Activated CD4-positive, alpha-beta T cell treated with anti-CD3 and anti-CD28 coated beads, Interleukin-2, amount 10 ng/mL, durations not matched to agents 7 days and 5 days (primary cell): ENCODE measurements at places on chromosomes 3 and 15.

DNA sequence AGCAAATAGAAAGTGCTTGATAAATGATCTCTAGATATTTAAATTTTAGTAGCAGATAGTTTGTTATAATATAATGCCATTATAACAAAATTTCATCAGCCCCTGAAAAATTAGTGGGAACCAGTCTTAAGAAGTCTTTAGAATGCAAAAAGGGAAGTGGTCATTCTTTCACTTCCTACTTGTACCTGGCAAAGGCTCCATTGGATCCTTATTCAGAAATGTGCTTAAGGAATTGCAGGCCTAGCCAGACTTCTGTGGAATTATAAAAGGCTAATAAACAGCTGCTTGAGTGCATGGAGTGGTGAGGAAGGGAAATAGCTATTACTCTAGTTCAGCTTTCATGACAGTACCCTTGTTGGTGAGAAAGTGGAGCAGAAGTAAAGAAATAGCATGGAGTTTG, 24.2 kb downstream of the PPM1L start:
- no peaks in the 10 kb centered on the region for H3K4me1 ChIP-seq
- H3K36me3 ChIP-seq = no peaks in the 10 kb centered on the region
- no peak overlapping the region for H3K4me3 ChIP-seq
- no peak for DNase-seq
- no peak overlapping the region for H3K27ac ChIP-seq

DNA sequence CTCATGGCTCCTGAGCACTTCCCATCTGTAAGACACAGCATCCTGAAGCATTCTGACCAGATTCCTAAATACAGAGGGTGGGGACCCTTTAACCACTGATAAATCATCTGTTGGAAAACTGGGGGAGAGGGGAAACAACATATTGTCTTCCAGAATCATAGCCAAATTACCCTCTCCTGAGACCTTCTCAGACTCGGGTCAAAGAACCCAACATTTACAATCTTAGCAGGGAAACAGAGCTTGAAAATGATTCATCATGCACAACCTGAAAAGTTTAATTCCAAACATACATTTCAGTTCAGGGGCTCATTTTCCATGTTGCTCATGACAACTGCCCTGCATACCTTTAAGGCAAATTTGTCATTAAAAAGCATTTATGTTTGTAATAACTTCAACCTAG, 48.5 kb upstream of the TSPAN3 start:
- H3K27me3 ChIP-seq = no peaks in the 10 kb centered on the region
- H3K4me1 ChIP-seq = peaks cover 14% of the 10 kb centered on the region
- H3K27ac ChIP-seq = no peak overlapping the region
- H3K36me3 ChIP-seq = no peaks in the 10 kb centered on the region
- DNase-seq = no peak
- H3K4me3 ChIP-seq = no peak overlapping the region

GRCh38 chr15:95021816-95022215, 790.5 kb downstream of the MCTP2 start:
- H3K36me3 ChIP-seq = no peaks in the 10 kb centered on the region
- H3K27ac ChIP-seq = no peak overlapping the region
- no peak for DNase-seq
- no peak overlapping the region for H3K4me3 ChIP-seq
- H3K4me1 ChIP-seq = no peaks in the 10 kb centered on the region

DNA sequence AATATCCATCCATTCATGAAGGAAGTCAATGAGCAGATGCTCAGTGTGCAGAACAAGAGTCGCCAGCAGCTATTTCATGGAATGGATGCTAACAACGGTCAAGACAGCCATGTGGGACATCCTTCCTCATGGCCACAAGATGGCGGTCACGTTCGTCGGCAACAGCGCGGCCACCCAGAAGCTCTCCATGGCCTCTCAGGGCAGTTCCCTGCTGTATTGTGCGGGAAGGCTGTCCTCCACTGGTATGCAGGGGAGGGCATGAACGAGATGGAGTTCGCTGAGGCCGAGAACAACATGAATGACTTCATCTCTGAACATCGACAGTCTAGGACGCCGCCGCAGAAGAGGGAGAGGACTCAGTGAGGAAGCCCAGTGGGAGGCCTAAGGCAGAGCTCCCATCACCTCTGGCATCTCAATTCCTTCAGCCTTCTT, 208.3 kb downstream of the TJP1 start:
- no peak overlapping the region for H3K4me3 ChIP-seq
- no peaks in the 10 kb centered on the region for H3K36me3 ChIP-seq
- no peaks in the 10 kb centered on the region for H3K4me1 ChIP-seq
- H3K27me3 ChIP-seq = no peaks in the 10 kb centered on the region
- no peak overlapping the region for H3K27ac ChIP-seq
- no peak for DNase-seq

- peak overlapping the region; percentile 36 for H3K27ac ChIP-seq
- no peak for DNase-seq
- no peaks in the 10 kb centered on the region for H3K36me3 ChIP-seq
- no peaks in the 10 kb centered on the region for H3K27me3 ChIP-seq
- peaks cover 37% of the 10 kb centered on the region for H3K4me1 ChIP-seq
Observed at GRCh38 chr15:68207176-68207935, 2.2 kb upstream of the CALML4 start.

DNA sequence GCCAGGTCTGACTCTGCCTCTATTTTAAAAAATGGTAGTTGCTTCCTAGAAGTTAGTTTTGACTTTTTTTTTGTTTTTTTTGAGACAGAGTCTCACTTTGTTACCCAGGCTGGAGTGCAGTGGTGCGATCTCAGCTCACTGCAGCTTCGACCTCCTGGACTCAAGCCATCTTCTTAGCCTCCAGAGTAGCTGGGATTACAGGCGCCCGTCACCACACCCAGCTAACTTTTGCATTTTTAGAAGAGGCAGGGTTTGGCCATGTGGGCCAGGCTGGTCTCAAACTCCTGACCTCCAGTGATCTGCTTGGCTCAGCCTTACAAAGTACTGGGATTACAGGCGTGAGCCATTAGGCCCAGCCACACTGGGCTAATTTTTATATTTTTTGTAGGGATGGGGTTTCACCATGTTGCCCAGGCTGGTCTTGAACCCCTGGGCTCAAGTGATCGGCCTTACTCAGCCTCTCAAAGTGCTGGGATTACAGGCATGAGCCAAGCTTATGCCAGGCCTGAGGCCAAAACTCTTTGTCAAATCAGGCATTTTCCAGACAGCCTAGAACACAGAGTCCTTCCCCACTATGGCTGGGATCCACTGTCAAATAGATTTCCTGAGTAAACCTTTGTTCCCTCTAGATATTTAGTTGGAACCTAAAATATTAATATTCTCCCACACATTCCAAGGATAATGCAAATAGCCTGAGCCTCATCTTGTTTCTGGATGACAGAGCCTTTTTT, 13.7 kb downstream of the C3orf62 start:
- H3K36me3 ChIP-seq = peaks cover 1% of the 10 kb centered on the region
- no peaks in the 10 kb centered on the region for H3K4me1 ChIP-seq
- no peak for DNase-seq
- H3K27ac ChIP-seq = no peak overlapping the region
- H3K27me3 ChIP-seq = no peaks in the 10 kb centered on the region

GRCh38 chr15:25797035-25797434, 66.1 kb downstream of the ATP10A start:
- no peak for DNase-seq
- H3K36me3 ChIP-seq = peaks cover 3% of the 10 kb centered on the region
- H3K4me3 ChIP-seq = no peak overlapping the region
- H3K4me1 ChIP-seq = peaks cover 67% of the 10 kb centered on the region
- no peaks in the 10 kb centered on the region for H3K27me3 ChIP-seq

DNA sequence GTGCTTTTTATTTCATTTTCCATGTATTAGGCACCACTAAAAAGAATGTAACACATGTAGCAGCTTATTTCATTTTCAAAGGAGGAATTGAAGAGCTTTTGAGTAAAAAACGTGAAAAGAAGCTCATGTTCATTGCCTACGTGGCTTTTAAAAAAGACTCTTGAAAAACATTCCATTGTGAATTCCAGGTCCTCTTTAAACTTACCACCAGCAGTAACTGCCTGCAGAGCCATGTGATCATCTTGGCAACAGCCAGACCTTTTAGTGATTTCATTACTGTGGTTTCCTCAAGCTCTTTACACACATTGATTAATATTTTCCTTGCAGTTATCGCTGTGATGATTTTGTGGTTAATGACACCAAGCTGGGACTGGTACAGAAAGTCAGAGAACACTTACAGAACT, 43.8 kb upstream of the FBXL22 start:
- H3K36me3 ChIP-seq = peaks cover 32% of the 10 kb centered on the region
- no peaks in the 10 kb centered on the region for H3K27me3 ChIP-seq
- H3K4me1 ChIP-seq = peaks cover 30% of the 10 kb centered on the region
- H3K4me3 ChIP-seq = no peak overlapping the region

DNA sequence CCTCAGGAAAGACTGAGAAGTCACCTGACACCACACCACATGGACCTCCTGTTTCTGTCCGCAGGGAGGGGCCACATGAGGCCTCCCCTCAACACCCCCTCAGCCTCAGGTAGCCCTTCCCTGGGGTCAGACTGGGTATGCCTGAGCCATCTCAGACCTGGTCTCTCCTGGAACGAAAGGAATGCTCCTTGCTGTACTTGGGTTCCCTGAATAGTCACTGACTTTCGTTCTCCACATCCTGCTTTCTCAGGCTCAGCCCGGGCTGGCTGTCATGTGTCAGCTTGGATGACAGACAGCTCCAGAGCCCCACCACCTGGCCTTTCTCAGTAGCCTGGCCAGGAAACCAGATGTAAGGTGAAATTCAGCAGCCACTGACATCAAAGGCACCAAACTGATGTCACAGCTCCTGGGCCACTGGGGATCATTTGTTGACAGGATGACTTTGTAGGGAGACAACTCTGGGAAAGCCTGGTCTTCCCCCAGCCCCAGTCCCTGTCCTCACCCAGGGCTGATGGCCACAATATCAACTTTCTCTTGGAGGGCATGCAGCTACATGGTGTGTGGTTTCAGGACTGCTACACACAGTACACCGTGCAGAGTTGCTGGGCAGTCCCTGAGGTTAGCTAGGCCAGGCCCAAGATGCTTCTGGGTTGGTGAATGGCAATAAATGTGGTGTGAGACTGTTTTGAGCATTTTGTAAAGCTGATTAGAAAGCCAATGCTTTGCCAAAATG, 141.4 kb upstream of the MRPS22 start:
- no peak overlapping the region for H3K4me3 ChIP-seq
- H3K4me1 ChIP-seq = no peaks in the 10 kb centered on the region
- no peak overlapping the region for H3K27ac ChIP-seq
- peaks cover 7% of the 10 kb centered on the region for H3K27me3 ChIP-seq
- DNase-seq = peak; percentile 11

- H3K36me3 ChIP-seq = no peaks in the 10 kb centered on the region
- H3K4me1 ChIP-seq = no peaks in the 10 kb centered on the region
- H3K27me3 ChIP-seq = no peaks in the 10 kb centered on the region
- no peak overlapping the region for H3K27ac ChIP-seq
- no peak for DNase-seq
- H3K4me3 ChIP-seq = no peak overlapping the region
Observed at GRCh38 chr3:158057666-158058065, 48.6 kb downstream of the SHOX2 start.

DNA sequence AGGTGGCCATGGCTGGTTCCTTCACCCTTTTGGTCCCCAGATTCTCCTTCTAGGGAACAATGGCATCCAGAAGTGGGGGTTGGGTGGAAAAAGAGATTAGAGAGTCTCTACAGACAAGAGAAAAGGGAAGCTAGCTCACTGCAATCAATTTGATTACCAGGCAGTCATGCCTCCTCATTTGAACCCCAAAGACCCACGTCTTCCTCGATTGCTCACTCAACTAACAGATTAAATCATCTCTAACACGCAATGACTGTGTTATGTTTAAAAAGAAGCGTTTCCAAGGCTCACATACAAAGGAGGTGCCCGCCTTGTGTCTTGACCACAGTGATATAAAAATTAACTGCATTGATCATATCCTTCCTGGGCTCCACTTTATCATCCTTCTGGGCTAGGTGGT, 57.6 kb downstream of the BHLHE40 start:
- DNase-seq = no peak
- no peak overlapping the region for H3K4me3 ChIP-seq
- H3K36me3 ChIP-seq = no peaks in the 10 kb centered on the region
- H3K27ac ChIP-seq = no peak overlapping the region
- peaks cover 24% of the 10 kb centered on the region for H3K4me1 ChIP-seq
- H3K27me3 ChIP-seq = no peaks in the 10 kb centered on the region

- H3K36me3 ChIP-seq = no peaks in the 10 kb centered on the region
- H3K27me3 ChIP-seq = peaks cover 6% of the 10 kb centered on the region
- H3K4me1 ChIP-seq = peaks cover 2% of the 10 kb centered on the region
- no peak overlapping the region for H3K4me3 ChIP-seq
Observed at GRCh38 chr3:5298453-5298852, 110.9 kb downstream of the EDEM1 start.

DNA sequence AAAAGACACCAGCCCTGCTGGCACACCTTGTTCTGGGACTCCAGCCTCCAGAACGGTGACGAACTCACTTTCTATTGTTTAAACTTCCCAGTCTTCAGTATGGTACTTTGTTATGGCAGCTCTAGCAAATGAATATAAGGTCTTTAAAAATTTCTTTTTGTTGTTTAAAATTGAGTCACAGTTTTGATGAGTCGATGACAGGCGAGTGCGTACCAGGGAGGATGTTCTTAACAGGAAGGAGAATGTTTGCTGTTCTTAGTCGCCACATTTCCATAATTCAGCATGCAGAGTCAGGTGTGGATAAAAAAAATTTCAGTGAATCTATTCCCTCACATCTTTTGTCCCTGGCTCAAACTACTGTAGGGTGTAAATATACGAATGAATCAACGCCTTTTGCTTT, 12.4 kb downstream of the DNASE1L3 start:
- H3K27ac ChIP-seq = no peak overlapping the region
- H3K27me3 ChIP-seq = peaks cover 12% of the 10 kb centered on the region
- DNase-seq = no peak
- no peak overlapping the region for H3K4me3 ChIP-seq

GRCh38 chr3:119553823-119554415, 5.5 kb downstream of the CD80 start:
- H3K36me3 ChIP-seq = peaks cover 9% of the 10 kb centered on the region
- H3K4me3 ChIP-seq = no peak overlapping the region
- no peak overlapping the region for H3K27ac ChIP-seq
- H3K27me3 ChIP-seq = no peaks in the 10 kb centered on the region

GRCh38 chr15:63677778-63678177, 80.6 kb downstream of the FBXL22 start:
- H3K4me1 ChIP-seq = peaks cover 19% of the 10 kb centered on the region
- H3K27ac ChIP-seq = no peak overlapping the region
- no peaks in the 10 kb centered on the region for H3K27me3 ChIP-seq
- no peak overlapping the region for H3K4me3 ChIP-seq
- peaks cover 43% of the 10 kb centered on the region for H3K36me3 ChIP-seq
- DNase-seq = no peak

DNA sequence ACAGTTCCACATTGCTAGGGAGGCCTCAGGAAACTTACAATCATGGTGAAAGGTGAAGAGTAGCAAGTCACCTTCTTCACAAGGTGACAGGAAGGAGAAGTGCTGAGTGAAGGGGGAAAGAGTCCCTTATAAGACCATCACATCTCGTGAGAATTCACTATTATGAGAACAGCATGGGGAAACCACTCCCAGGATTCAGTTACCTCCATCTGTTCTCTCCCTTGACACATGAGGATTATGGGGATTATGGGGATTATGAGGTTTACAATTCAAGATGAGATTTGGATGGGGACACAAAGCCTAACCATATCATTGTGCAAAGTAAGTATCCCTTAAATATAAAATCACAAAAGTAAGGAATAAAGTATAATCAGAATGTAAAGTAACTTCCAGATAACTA, 375.9 kb upstream of the NAALADL2 start:
- DNase-seq = no peak
- no peak overlapping the region for H3K4me3 ChIP-seq
- H3K27ac ChIP-seq = no peak overlapping the region
- H3K4me1 ChIP-seq = no peaks in the 10 kb centered on the region
- H3K27me3 ChIP-seq = no peaks in the 10 kb centered on the region
